Urinary bladder (tissue), 4 donors: ENCODE measurements at places on chromosomes 12 and 14.
A peak's percentile ranks its signal among the peaks of the same experiment; 100 is the strongest.

GRCh38 chr12:113587720-113588119 lies 116.0 kb upstream of the LHX5 start:
- no peak for DNase-seq

GRCh38 chr12:65305346-65305950 lies 27.0 kb downstream of the MSRB3 start:
- DNase-seq, result no peak

DNA sequence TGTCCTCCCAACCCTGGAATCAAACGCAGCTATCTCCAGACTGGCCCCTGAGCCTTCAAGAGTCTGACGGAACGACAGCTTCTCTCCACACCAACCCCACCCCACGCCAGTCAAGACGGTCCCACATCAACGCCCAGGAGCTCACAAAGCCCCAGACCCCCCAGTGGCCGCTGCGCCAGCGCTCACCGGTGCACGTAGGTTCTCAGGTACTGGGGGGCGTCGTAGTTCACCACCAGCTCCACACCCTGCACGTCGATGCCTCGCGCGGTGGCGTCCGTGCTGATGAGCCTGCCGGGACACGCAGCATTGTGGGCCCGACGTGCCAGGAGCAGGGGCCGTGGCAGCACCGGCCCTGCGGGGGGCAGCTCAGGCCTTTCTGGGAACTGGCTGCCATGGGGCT lies 4.2 kb downstream of the DDX51 start:
- no peak for DNase-seq

DNA sequence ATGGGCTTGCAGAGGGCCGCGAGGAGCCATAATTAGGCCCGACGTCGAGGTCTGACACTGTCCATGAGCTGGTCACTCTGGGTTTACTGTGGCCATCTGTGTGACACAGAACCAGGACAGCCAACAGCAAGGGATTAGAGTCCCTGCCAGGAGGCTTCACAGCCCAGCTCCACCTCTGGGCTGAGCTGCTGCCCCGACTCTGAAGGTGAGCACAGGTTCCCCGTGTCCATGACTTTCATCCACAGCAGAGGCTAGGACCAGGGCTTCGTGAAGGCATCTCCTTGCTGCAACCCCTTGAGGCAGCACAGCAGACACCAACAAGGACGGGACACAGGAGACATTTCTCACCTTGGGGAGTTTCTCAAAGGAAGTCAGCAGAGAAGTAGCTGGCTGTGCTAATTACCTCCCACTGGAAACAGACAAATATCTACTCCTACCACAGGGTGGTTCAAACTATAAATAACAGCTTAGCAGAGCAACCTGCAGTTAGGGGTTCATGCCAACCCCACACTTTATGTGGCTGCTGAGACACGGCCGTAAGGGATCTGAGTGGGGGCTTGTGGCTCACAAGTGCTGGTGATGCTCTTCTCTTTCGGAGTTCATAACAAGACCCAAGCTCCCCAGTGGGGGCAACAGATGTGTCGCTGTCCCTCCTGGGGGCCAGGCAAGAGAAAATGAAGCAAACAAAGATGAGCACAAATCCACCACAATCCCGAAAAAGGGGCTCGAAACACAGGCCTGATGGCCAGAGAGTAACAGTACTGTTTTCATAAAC lies 29.2 kb downstream of the ZFYVE21 start:
- no peak for DNase-seq

DNA sequence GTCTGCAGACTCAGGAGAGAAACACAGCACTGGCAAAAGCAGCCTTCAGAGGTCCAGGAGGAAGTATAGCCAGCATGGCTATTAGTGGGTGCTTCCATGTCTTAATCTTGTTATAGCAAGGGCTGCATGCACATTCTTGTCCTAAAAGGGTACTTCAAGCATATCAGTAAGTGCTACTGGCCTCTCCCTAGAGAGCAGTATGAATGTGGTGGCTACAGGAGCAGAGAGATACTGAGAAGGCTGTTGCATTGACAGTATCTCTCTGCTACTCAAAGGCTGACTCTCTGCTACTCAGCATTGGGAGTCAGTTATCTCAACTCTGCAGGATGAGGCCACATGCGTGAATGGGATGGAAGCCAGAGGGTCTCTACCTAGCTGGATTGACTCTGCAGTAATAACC lies 2.0 kb downstream of the GARIN6 start:
- no peak for DNase-seq

- no peak for DNase-seq
These were observed 236.1 kb downstream of the AEBP2 start for GRCh38 chr12:19675361-19675760.

GRCh38 chr12:32198555-32198954 lies 91.9 kb downstream of the BICD1 start:
- DNase-seq, result no peak

DNA sequence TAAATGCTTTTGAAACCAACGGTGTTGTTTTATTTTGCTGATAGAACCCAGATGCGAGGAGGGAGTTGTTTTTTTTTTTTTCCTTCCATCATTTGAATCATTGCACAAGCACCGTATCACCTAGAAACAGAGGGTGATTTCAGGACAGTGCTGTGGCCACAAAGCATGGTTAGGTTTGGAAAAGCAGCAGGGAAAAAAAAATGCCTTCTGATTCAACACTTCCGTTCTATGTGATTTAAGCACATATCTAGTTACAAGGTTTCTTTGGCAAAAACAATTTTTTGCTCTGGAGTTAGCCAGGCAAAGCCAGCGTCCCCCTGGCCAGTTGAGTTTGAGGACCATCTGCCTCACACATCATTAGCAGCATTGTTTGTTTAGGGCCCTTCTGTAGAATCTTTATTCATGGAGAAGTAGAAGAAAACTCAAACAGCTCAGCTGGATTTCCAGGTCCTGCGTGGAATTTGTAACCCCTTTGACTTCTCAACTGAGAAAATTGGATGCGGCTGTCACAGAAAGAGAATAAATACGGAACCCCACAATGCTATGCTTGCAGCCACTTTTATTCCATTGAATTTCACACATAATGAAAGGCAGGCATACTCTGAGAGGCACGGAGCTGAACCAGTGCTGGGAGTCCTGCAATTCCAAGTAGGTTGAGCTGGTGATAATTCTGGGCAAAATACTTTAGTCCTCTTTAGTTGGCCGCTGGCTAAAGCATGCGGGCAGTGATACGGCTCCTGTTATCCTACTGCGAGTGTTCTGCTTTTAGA lies 17.0 kb upstream of the WNT5B start:
- no peak for DNase-seq

- peak; percentile 15 for DNase-seq
These were observed 29.4 kb upstream of the STAC3 start for GRCh38 chr12:57280211-57281062.

DNA sequence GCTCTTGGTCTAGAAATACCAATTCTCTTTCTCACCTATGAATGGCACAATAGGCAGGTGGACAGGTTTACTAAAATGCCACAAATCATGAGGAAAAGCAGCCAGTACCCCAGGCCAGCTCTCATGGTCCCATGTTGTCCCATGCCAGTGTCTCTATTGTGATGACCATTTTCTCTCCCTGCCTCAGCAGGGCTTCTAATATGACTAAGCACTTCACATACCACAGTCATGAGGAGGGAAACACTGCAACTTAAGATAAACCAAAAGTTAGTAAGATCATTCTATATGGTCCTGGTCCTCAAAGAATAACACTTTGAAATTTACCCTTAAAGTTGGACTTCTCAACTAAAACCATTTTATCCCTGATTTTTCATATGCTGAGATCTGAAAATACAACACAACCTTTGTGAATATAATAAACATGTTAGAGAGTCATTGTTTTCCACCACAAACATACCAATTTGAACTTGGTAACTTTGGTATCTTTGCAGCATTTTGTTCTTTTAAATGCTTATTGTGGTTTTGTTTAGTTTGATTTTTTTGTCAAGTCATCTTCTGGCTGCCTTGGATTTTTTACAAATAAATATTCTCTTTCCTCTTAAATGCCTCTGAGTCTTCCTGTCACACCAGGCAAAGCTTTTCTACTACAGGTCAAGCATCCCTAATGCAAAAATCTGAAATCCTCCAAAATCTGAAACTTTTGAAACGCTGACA lies 3.6 kb downstream of the TTC5 start:
- no peak for DNase-seq

GRCh38 chr14:68359837-68360552 lies 432.9 kb downstream of the ZFP36L1 start:
- DNase-seq, result no peak
